Dermis lymphatic vessel endothelial cell (primary cell): ENCODE measurements at places on chromosomes 5 and 9. TPM values are rescaled to one million over a fixed set of nuclear protein-coding genes. Genes with fewer than 3 reads are reported as not detected.

Gene RNF180
- total RNA-seq, result 1.3 and 4.9 TPM in 2 replicates

Gene STPG3
- 0.54 TPM in 1 of 2 replicates, not detected in the other for total RNA-seq

Gene PCDHGA12
- total RNA-seq, result 1.5 and 4.9 TPM in 2 replicates

Gene SPATA31D4
- not detected in 2 replicates for total RNA-seq

Gene CDC42SE2
- 67.4 and 90.6 TPM in 2 replicates for total RNA-seq

Gene LHX3
- total RNA-seq, result not detected in 2 replicates

Gene GPRIN1
- 3.9 and 4.3 TPM in 2 replicates for total RNA-seq

Gene OBP2B
- not detected in 2 replicates for total RNA-seq

Gene GDNF
- not detected in 2 replicates for total RNA-seq

Gene SOHLH1
- total RNA-seq, result not detected in 2 replicates

Gene NUTM2F
- not detected in 2 replicates for total RNA-seq

Gene WDR38
- not detected in 2 replicates for total RNA-seq

Gene NR4A3
- total RNA-seq, result 0.09 and 0.76 TPM in 2 replicates

Gene RFX3
- 3.6 and 8.2 TPM in 2 replicates for total RNA-seq

Gene TUBB4B
- 76.1 and 80.8 TPM in 2 replicates for total RNA-seq

Gene HSD17B3
- not detected in 2 replicates for total RNA-seq

Gene PCDHA9
- total RNA-seq, result under 0.01 and 0.09 TPM in 2 replicates

Gene ECM2
- under 0.01 TPM in 1 of 2 replicates, not detected in the other for total RNA-seq

Gene SOX30
- total RNA-seq, result under 0.01 TPM in 1 of 2 replicates, not detected in the other

Gene BDP1
- total RNA-seq, result 18.6 and 24.8 TPM in 2 replicates

Gene IRGM
- not detected in 2 replicates for total RNA-seq

Gene ZBTB26
- total RNA-seq, result 2.9 and 4.1 TPM in 2 replicates

Gene GDA
- total RNA-seq, result 0.11 TPM in 1 of 2 replicates, not detected in the other

Gene LOX
- 38.9 and 40.6 TPM in 2 replicates for total RNA-seq

Gene C5orf46
- not detected in 2 replicates for total RNA-seq

Gene FLT4
- 283 and 533 TPM in 2 replicates for total RNA-seq

Gene CRB2
- not detected in 2 replicates for total RNA-seq

Gene IL13
- total RNA-seq, result not detected in 2 replicates

Gene OR1L6
- not detected in 2 replicates for total RNA-seq

Gene GRXCR2
- not detected in 2 replicates for total RNA-seq

Gene SYNPO
- total RNA-seq, result 4.4 and 7.7 TPM in 2 replicates

Gene C5orf22
- 18.9 and 20.0 TPM in 2 replicates for total RNA-seq

Gene SPINK7
- not detected in 2 replicates for total RNA-seq

Gene SH3GL2
- total RNA-seq, result 0.09 TPM in 1 of 2 replicates, not detected in the other

Gene CARD19
- total RNA-seq, result 51.1 and 55.4 TPM in 2 replicates

Gene C9orf50
- not detected in 2 replicates for total RNA-seq

Gene CDH18
- total RNA-seq, result not detected in 2 replicates

Gene SHB
- 14.2 and 21.0 TPM in 2 replicates for total RNA-seq

Gene FOXD4L3
- under 0.01 TPM in 2 replicates for total RNA-seq

Gene MZB1
- 0.22 and 0.26 TPM in 2 replicates for total RNA-seq

Gene OR1J2
- total RNA-seq, result not detected in 2 replicates

Gene MLLT3
- 4.1 and 10.6 TPM in 2 replicates for total RNA-seq

Gene FRMD3
- 3.3 and 3.7 TPM in 2 replicates for total RNA-seq

Gene TTC16
- total RNA-seq, result not detected in 2 replicates

Gene EPB41L4A
- total RNA-seq, result 39.6 and 50.8 TPM in 2 replicates

Gene CBY3
- 0.09 and 0.43 TPM in 2 replicates for total RNA-seq

Gene SCGB3A2
- total RNA-seq, result not detected in 2 replicates

Gene DRD1
- total RNA-seq, result not detected in 2 replicates

Gene NTMT1
- total RNA-seq, result 19.8 and 20.4 TPM in 2 replicates

Gene GNE
- total RNA-seq, result 9.9 and 11.9 TPM in 2 replicates

Gene WNT8A
- total RNA-seq, result not detected in 2 replicates

Gene HRH2
- total RNA-seq, result not detected in 2 replicates

Gene ZNG1F
- total RNA-seq, result 3.3 and 5.5 TPM in 2 replicates

Gene TRIM14
- 0.95 and 1.1 TPM in 2 replicates for total RNA-seq

Gene DHFR
- total RNA-seq, result 7.7 and 10.4 TPM in 2 replicates

Gene C5orf58
- total RNA-seq, result not detected in 2 replicates

Gene MRPS27
- total RNA-seq, result 64.6 and 109 TPM in 2 replicates
